ENCODE measurements at places on chromosomes 7 and 10. TPM values are rescaled to one million over a fixed set of nuclear protein-coding genes. Genes with fewer than 3 reads are reported as not detected.

DNA sequence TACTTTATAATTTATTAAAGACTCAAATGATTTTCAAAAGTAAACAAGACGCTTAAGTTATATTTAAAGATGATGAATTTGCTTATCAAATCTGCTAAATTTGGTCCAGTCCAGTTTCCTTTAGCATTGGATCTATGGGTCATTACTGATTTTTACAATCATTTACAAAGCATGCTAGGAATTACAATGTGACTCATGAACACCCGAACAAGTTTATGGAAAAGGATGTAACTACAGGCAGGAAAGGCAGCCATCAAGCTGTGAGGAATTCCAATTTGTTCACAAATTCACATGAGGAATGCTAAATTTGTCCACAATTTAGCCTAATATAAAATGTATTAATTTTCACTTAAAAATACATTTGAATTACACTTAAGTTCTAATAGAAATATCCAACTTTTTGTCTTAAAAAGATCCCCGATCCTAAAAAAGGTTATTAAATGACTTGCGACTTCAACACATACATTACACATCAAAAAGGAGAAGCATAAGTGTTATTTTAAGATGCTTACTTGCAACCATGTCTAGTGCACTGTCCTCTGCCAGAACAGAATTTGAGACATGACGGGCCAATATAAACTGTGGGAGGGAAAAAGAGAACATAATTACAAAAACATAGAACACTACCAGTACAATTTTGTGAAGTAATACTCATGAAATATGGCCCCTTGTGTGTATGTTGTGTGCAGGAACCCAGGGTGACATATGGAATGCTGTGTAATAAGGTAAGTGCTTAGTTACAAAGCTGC, 194.2 kb upstream of the SLC26A5 start:
- DNase-seq, result no peak

The GPR141 gene
- 0.72 TPM for total RNA-seq

GRCh38 chr7:94571816-94572215, 62.2 kb downstream of the CASD1 start:
- no peak for DNase-seq

- no peak for DNase-seq
These were observed 107.9 kb downstream of the POU6F2 start for GRCh38 chr7:39085590-39086049.

The DRGX gene
- total RNA-seq, result not detected

DNA sequence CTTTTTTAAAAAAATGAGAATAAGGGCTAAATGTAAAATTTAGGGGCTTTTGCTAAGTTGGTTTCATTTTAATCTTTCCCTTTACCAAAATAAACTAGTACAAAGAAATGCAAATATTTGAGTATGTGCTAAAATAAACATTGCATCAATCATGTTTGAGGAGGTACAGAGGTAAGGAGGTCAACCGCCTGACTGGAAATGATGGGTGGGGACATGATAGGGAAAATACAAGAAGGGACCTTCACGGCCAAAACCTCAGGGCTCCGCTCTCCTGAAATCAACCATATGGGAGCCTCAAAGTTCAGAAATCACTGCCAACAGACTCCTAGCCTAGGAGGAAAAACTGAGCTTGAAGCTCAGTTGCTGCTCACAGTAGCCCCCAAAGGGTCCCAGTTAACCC, 207.6 kb downstream of the AHR start:
- DNase-seq, result no peak

DNA sequence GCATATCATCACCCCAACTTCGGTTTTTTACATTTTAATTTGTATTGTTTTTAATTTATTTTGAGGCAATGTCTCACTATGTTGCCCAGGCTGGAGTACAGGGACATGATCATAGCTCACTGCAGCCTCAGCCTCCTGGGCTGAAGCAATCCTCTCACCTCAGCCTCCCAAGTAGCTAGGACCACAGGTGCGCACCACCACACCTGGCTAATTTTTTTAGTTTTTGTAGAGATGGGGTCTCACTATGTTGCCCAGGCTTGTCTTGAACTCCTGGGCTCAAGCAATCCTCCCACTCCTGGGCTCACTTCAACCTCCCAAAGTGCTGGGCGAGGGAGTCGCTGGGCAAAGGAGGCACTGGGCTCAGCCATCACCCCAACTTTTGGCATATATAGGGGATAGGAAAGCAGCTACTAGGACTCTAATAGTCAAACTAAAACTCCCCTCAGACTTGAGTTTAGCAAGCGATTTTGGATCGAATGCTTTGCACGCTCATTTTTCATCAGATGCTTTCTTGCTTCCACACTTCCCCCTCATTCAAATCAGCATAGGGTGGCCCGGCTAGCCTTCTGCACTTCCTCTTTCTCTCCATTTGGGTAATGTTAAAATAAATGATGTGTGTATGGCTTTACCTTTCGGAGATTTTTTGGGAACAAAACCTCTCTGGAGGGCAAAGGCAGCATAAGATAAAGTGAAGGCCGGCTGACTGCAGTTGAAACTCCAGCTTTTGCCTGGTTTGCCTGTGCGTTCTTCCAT, 20.8 kb upstream of the NMT2 start:
- no peak for DNase-seq

The RGR gene
- total RNA-seq, result 3.3 TPM

GRCh38 chr10:115417585-115418265, 324.6 kb downstream of the ATRNL1 start:
- DNase-seq, result no peak

DNA sequence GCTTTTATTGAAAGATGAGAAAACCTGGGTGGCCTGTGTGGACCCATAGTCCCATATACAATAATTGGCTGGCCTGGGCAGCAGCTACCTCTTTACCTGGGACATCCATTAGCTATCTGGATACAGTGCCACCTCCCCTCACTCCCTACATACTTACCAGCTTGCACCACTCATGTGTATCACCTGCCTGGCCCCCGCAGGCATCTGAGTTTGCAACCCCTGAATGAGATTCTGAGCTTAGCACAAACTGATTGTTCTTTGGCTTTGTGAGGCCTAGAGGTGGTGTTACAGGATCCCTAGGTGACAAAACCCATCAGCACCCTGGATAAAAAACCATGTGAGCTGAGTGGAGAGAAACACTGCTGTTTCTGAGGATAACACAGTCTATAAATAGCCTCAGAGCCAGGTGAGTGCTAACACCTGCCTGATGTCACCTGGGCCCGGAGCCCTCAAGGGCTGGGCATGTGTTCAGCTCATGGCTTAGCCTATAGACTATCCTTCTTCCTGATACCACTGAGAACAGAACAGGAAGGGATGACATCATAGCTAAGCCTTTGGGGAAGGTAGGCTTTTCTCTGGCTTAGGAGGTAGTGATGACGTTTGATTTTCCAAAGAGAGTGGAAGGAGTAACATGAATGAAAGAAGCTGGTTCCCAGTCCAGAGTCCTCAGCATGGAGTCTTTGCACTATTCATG, 2.6 kb upstream of the PPIF start:
- DNase-seq, result no peak

- no peak for DNase-seq
These were observed 1083.3 kb downstream of the NXPH1 start for GRCh38 chr7:9516662-9517061.

All from omental fat pad (tissue), 4 donors.